ENCODE measurements at places on chromosomes 2 and 18. TPM values are rescaled to one million over a fixed set of nuclear protein-coding genes. Genes with fewer than 3 reads are reported as not detected.

Gene WDR54
- total RNA-seq = 10.2 TPM

Gene FNDC4
- 12.1 TPM for total RNA-seq

DNA sequence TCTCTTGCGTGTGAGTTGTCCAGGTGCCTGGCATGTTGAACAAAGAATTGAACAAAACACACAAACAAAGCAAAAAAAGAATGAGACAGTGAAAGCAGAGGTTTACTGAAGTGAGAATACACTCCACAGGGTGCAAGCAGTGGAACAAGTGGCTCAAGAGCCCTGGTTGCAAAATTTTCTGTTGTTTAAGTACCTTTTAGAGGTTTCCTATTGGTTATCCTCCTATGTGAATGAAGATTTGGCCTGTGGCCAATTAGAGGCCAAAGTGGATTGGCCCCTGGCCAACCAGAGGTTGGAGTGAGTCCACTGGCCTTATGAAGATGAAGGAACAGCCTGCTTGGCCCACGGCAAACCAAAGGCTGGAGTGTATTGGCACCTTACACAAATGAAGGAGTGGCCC, 1188.5 kb upstream of the NRXN1 start:
- H3K27me3 ChIP-seq = no peaks in the 10 kb centered on the region
- no peaks in the 10 kb centered on the region for H3K4me1 ChIP-seq
- no peaks in the 10 kb centered on the region for H3K36me3 ChIP-seq
- no peak for DNase-seq
- H3K4me3 ChIP-seq = no peak overlapping the region
- no peak overlapping the region for H3K27ac ChIP-seq

DNA sequence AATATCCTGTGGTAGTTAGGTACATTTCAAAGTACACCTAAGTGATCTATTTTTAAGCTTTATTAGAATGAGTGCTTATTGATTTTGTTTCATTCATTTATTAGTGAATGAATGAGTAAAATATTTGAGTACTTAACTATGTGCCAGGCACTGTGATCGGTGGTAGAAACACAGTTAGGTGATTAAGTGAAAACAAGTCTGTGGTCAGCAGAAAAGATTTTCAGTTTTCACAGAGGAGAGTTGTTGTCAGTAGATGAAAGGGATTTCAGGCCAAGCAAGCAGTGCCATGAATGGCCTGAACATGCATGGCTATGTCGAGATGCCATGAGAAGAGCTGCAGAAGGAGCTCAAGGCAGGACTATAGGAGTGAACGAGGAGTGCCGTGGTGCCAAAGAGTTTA, 85.9 kb downstream of the SPTBN1 start:
- H3K27ac ChIP-seq = no peak overlapping the region
- no peaks in the 10 kb centered on the region for H3K27me3 ChIP-seq
- H3K4me3 ChIP-seq = no peak overlapping the region
- no peaks in the 10 kb centered on the region for H3K36me3 ChIP-seq
- peaks cover 3% of the 10 kb centered on the region for H3K4me1 ChIP-seq
- DNase-seq = no peak

DNA sequence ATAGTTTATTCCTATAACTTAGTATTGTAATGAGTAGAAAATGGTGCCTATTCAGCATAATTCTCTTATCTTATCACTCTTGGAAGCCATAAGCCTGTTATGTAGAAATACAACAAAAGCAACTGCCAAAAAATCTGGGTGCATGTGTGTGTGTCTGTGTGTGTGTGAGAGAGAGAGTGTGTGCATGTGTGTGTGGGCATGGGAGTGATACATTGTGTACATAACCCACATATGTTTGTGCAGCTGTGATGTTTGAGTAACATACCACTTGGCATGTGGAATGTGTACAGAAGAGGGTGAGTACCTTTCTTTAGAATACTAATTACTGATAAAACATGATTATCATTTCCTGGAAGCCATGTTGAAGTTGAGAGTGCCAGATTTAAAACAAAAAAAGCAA, 642.3 kb upstream of the SYT4 start:
- no peak overlapping the region for H3K27ac ChIP-seq
- no peaks in the 10 kb centered on the region for H3K27me3 ChIP-seq
- DNase-seq = no peak
- no peak overlapping the region for H3K4me3 ChIP-seq
- H3K4me1 ChIP-seq = no peaks in the 10 kb centered on the region
- H3K36me3 ChIP-seq = no peaks in the 10 kb centered on the region

DNA sequence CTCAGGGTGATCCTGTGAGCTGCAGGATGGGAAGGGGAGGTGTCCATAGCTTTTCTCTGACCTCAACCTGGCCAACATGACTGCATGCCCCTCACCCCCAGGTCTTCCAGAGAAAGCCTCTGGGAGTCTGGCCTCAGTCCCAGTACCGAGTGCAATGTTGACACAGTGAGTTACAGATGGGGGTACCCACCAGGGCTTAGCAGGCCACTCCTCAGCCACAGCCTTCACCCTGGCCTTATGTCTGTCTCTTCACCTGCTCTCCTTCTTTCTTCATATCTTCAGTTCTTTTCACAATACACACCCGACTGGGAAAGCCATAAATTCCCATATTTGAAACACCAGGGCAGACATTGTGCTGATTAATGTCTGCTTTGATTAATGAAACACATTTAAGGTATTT, 33.5 kb downstream of the AOX1 start:
- no peak overlapping the region for H3K27ac ChIP-seq
- H3K4me1 ChIP-seq = no peaks in the 10 kb centered on the region
- no peak for DNase-seq
- H3K27me3 ChIP-seq = no peaks in the 10 kb centered on the region
- no peak overlapping the region for H3K4me3 ChIP-seq
- H3K36me3 ChIP-seq = no peaks in the 10 kb centered on the region

DNA sequence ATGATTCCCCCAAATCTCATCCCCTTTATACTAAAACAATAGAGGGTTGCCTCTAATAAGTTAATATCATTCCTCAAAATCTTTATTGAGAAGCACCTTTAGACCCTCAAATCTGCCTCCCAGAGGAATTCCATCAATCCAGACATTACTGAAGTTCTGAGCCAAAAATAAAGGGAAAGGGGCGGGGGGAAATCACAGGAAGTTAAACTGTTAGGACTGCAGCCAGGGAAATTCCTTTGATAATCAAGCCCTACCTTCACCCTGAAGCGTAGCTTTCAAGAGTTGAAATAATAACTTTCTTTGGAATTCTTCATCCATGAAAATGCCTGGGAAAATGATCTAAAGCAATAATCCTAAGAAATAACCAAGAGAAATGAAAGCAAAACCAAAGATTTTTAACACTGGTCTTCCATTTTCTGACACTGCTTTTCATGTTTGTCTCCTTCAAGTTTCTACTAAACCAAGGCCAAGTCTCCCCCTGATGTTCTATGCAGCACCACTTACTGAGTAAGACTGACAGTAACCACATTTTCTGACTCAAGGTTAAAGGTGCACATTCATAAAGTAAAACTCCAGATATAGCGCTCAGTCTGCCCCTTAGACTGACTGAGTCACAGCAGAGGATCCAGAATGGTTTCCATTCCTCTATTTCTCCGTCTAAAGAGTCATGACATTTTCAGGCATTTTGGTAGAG, 78.2 kb downstream of the TCF4 start:
- H3K27me3 ChIP-seq = no peaks in the 10 kb centered on the region
- H3K4me1 ChIP-seq = no peaks in the 10 kb centered on the region
- DNase-seq = no peak
- no peak overlapping the region for H3K4me3 ChIP-seq
- H3K27ac ChIP-seq = no peak overlapping the region

DNA sequence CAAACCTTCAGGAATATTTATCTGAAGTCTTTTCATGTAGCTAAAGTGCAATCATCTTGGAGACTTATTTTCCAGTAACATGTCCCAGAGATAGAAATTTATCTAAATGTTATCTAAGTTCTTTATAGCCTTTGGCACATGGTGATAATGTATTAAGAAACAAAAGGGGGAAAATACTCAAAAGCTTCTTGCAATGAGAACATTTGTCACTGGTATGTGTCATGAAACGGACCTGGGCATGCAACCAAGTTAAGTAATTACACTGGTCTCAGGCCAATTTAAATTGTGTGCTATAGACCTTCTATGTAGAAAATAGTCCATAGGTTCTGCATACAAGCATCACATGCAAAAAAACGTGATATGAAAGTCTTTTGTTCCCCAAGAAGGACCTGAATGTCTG, 136.2 kb downstream of the SLC8A1 start:
- no peaks in the 10 kb centered on the region for H3K27me3 ChIP-seq
- H3K27ac ChIP-seq = no peak overlapping the region
- H3K4me3 ChIP-seq = no peak overlapping the region

GRCh38 chr18:906416-907114, 1.9 kb downstream of the ADCYAP1 start:
- DNase-seq = no peak
- H3K4me1 ChIP-seq = no peaks in the 10 kb centered on the region
- H3K4me3 ChIP-seq = no peak overlapping the region
- no peak overlapping the region for H3K27ac ChIP-seq
- no peaks in the 10 kb centered on the region for H3K27me3 ChIP-seq

- H3K4me1 ChIP-seq = no peaks in the 10 kb centered on the region
- H3K4me3 ChIP-seq = no peak overlapping the region
- H3K27me3 ChIP-seq = no peaks in the 10 kb centered on the region
- no peak for DNase-seq
- no peaks in the 10 kb centered on the region for H3K36me3 ChIP-seq
Measured at GRCh38 chr2:73101626-73102256, 11.0 kb downstream of the RAB11FIP5 start.

DNA sequence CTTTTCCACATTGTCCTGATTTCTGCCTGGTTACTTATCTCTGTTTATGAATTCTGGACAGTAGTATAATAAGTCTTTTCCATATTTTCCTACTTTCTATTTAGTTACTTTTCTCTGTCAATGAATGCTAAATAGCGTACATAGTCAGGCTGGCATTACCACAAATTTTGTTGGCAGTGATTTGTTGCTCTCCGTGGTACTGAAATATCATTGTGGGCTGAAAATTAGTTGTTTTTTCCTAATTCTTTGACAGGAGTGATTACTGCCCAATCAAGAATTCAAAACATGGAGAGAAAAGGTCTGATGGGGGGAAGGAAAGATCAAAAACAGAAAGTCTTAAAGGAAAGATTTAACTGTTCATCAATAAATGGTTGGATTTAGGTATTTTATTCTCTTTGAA, 7.7 kb upstream of the GALNT13 start:
- H3K36me3 ChIP-seq = no peaks in the 10 kb centered on the region
- no peak overlapping the region for H3K4me3 ChIP-seq
- H3K27me3 ChIP-seq = no peaks in the 10 kb centered on the region
- H3K27ac ChIP-seq = no peak overlapping the region
- H3K4me1 ChIP-seq = no peaks in the 10 kb centered on the region
- DNase-seq = no peak

DNA sequence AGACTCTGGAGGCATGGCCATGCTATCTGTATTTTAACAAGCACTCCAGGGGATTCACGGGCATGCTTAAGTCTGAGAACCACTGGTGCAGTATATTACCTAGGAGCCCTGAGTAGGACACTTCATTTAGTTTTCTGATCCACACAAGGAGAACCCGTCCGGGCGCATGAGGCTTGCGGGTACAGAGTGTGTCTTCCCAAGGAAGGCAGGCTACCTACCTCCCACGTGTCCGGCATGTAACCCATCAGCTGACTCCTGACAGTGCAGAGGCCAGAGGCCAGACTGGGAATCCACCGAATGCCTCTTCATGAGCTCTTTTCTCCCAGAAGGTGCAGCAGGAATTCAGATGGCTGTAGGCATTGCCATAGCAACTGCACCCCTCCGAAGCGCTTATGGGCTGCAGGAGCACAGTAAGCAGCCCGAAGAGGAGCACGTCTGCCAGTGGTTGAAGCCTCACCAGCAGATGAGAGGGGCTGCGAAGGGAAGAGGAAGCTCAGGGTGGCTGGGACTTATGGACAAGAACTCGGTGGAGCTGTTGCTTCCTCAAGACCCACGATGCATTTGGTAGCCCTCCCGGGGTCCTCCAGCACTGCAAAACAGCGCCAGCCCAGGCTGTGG, 33.8 kb upstream of the DNMT3A start:
- H3K27ac ChIP-seq = no peak overlapping the region
- no peak overlapping the region for H3K4me3 ChIP-seq
- no peaks in the 10 kb centered on the region for H3K36me3 ChIP-seq
- H3K4me1 ChIP-seq = no peaks in the 10 kb centered on the region

DNA sequence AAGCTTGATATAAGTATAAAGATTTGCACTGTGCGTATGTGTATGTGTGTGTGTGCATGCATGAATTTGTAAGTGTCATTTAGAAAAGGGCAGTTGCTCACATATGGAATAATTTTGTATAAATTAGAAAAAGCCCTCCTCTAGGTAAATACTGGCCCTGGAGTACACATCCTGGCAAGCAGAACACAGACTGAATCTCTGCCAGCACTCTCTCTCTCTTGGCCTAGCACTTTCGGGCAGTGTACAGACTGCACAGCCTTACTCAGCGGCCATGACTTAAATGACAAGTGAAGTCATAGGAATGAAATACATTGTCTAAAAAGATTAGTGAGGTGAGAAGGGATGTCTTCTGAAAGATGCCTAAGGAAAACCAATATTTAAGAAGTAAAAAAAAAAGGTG, 214.1 kb downstream of the RDH14 start:
- H3K36me3 ChIP-seq = no peaks in the 10 kb centered on the region
- DNase-seq = no peak
- H3K27me3 ChIP-seq = no peaks in the 10 kb centered on the region
- H3K4me3 ChIP-seq = no peak overlapping the region
- no peak overlapping the region for H3K27ac ChIP-seq

DNA sequence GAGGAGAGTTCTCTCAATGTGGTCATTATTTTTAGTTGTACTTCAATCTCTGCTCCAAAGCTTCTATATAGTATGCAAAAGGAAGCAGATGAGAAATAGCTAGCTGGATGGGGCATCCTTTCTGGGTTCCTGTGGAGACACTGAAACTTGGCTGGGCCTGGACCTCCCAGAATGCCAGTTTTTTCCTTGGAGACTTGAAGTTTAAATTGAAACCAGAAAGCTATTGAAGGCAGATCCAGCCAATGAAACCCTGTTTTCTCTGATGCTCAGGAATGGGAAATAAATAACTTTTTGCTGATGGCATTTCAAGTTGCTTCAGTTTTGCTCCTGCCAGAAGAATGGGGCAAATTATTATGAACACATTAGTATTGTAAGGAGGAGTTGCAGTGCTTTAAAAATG, 2.9 kb downstream of the SETBP1 start:
- no peak overlapping the region for H3K4me3 ChIP-seq
- no peaks in the 10 kb centered on the region for H3K36me3 ChIP-seq
- H3K4me1 ChIP-seq = no peaks in the 10 kb centered on the region
- no peak for DNase-seq
- H3K27me3 ChIP-seq = no peaks in the 10 kb centered on the region
- H3K27ac ChIP-seq = peak overlapping the region; percentile 51

- no peak overlapping the region for H3K4me3 ChIP-seq
- no peak overlapping the region for H3K27ac ChIP-seq
- H3K36me3 ChIP-seq = no peaks in the 10 kb centered on the region
- H3K27me3 ChIP-seq = no peaks in the 10 kb centered on the region
- no peak for DNase-seq
- peaks cover 2% of the 10 kb centered on the region for H3K4me1 ChIP-seq
Measured at GRCh38 chr2:210162466-210163124, 8.6 kb downstream of the KANSL1L start.
